Erythroblast (primary cell): ENCODE measurements at places on chromosomes 3 and 15.

- DNase-seq, result no peak
These were observed 39.8 kb downstream of the CGGBP1 start for GRCh38 chr3:88019024-88019423.

DNA sequence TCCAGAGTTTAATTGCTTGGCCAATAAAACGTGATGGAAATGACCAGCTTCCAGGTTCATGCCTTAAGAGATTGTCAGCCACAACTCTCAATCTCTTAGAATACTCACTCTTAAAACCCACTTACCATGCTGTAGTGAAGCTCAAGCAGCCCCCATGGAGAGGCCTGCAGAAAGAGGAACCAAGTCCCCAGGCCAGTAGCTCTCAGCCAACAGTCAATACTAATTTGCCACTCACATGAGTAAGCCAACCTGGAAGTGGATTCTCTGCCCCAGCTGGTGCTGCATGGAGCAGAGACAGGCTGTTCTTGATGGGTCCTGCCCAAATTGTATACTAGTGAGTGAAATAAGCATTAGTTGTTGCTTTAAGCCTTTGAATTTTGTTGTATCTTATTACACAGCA is 155.9 kb downstream of the OXSM start:
- DNase-seq, result no peak

- no peak for DNase-seq
These were observed 228.0 kb downstream of the XXYLT1 start for GRCh38 chr3:195042743-195043606.

- DNase-seq, result no peak
These were observed 9.2 kb downstream of the ERC2 start for GRCh38 chr3:56459104-56459496.

GRCh38 chr3:49790626-49791411 is 4.5 kb upstream of the IP6K1 start:
- no peak for DNase-seq

GRCh38 chr3:108208831-108209230 is 13.4 kb downstream of the IFT57 start:
- no peak for DNase-seq

DNA sequence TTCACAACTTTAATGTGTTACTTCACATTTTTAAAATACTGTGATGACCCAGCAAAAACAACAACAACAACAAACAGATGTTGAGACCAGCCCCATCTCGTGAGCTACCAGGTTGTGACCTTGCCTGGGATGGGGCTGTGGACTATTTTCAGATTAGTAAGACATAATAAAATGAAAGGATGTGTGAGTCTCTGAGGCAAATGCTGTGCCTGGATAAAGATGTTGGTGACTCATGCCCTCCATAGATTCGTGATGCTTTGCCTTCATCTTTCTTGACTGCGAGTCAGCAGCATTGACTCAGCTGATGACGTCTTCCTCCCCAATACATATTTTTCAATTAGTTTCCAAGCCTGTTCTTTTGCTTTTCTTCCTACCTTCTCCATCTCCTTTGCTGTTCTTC is 453.0 kb upstream of the CFAP20DC start:
- no peak for DNase-seq

DNA sequence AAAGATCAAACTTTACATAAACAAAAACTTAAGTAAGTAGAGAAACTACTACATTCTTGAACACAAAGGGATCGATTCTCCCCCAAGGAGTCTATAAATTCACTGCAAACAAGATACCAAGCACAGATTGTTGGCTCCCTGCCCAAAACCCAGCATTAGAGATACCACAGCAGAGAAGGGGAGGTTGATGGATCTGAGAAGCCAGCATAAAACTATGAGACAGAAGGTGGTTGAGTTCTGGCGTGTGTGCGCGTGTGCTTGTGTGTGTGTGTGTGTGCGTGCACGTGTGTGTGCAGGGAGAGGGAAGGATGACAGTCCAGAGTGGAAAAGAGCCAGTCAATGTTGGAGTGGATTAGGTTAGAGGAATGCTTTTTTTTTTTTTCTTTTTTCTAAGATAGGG is 143.2 kb upstream of the PRR20G start:
- no peak for DNase-seq

DNA sequence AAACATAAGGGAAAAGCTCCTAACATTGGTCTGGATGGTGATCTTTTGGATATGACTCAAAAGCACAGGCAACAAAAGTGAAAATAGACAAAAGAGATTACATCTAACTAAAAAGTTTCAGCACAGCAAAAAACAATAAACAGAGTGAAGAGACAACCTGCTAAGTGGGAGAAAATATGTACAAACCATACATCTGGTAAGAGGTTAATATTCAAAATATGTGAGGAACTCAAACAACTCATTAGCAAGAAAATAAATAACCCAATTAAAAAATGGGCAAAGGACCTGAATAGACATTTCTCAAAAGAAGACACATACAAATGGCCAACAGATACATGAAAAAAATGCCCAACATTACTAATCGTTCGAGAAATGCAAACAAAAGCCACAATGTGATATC is 19.0 kb upstream of the NR1I2 start:
- no peak for DNase-seq

GRCh38 chr15:69994429-69995205 is 103.1 kb downstream of the TLE3 start:
- no peak for DNase-seq

GRCh38 chr3:71776538-71776937 is 8.4 kb downstream of the PROK2 start:
- no peak for DNase-seq

DNA sequence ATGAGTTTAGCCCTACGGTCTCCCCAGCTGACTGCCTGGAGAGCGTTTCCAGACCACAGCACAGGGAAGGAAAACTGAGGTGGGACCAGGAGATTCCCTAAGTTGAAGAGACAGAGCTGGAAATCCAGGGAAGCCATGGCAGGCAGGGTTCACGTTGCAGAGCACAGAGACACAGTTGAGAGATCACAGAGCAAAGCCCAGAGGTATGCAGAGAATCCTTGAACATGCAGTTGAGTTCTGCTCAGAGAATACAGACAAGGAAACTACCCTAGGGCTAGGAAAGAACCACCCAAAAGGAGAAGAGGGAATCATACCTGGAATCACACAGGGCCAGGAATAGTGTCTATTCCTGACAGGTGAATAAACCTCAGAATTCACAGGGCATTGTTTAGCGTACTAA is 14.3 kb downstream of the SLC28A1 start:
- DNase-seq, result no peak

DNA sequence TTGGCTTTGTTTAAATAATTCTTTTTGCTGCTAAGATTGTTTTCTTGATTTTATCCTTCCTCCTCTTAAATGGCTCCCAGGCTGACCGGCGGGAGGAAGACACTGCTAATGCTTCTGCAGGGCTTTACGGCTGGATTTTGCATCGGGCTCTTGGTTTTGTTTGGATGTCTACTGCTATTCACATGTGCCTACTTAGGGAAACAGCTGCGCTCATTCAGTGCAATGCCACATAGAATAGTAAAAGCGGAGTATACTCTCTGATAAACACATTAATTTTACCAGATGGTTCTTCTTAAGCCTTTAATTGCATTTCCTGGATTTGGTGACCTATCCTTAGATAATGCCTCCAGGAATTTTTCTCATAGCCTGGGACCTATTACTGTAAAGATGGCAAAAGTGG is 146.6 kb downstream of the THSD4 start:
- DNase-seq, result no peak

DNA sequence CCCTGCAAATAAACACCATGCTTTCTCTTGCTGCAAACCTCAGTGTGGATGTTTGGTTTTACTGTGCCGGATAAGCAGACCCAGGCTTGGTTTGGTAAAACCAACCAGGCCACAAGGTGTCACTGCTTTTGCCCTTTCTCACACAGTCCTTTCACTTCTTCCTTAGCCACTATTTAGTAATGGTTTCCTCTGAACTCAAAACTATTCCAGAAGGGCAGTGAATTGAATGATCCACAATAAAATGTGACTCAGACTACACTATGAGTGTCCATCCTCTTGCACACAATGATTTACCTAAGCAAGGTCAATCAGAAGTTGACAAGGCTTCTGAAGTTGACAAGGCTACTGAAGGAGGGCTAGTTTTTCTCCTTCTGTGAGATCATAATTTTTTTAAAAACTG is 552.4 kb upstream of the CCDC54 start:
- peak; percentile 1 for DNase-seq

- DNase-seq, result peak; percentile 31
These were observed 5.7 kb downstream of the LYSMD2 start for GRCh38 chr15:51731549-51732267.

DNA sequence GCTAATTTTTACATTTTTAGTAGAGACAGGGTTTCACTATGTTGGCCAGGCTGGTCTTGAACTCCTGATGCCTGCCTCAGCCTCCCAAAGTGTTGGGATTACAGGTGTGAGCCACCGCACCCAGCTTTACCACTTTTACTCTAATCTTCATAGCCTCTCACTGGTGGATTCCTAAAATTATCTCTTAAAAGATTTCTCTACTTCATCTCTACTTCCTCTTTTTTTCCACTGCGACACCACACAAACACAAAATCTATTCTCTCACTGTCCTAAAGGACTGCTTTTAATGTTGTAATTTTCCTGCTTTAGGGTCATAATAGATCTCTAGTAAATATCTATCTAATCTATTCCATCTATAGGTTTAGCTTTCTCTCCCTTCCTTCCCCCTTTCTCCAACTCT is 34.0 kb upstream of the TBL1XR1 start:
- DNase-seq, result no peak

GRCh38 chr3:124885466-124886167 is 1.5 kb downstream of the ITGB5 start:
- no peak for DNase-seq

- no peak for DNase-seq
These were observed 24.4 kb upstream of the RAP2B start for GRCh38 chr3:153137626-153138025.

GRCh38 chr15:38220606-38221273 is 31.9 kb upstream of the SPRED1 start:
- DNase-seq, result peak; percentile 85

GRCh38 chr15:64775551-64776401 is at the start of gene RBPMS2:
TSS of gene RBPMS2 (minus strand) at chr15:64775589. CDS start at chr15:64775319, 270 bp downstream.
- no peak for DNase-seq

DNA sequence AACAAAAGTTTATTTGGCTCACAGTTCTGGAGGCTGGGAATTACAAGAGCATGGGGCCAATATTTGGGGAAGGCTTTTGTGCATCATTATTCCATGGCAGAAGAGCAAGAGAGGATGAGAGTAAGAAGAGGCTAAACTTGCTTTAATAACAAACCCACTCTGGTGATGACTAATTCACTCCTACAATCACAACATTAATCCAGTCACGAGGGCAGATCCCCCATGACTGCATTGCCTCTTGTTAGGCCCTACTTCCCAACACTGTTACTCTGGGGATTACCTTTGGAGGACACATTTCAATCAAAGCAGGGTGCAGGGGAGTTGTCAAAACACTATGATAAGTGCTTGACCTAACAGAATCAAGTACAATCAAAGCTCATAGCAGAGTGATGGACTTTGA is 181.7 kb downstream of the BBX start:
- no peak for DNase-seq

GRCh38 chr3:134449951-134450350 is 35.8 kb downstream of the ANAPC13 start:
- DNase-seq, result no peak

DNA sequence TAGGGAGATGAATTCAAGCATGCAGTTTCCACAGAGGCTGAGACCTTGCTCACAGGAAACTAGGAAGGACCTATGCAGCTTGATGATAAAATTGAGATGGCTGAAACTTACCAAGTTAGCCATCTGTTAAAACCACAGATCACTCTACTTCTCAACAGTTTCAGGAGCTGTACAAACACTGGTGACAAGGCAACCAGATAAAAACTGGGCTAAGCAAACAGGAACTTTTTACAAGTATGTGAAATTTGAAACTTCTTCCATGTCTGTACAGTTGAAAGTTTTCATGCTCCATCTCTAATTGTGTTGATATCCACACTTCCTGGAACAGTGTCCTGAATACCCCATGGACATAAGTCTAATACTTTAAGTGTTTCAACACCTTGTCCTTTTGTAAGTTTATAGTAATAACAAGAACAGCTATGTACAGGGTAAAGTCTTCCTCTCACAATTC is 78.2 kb downstream of the FAIM start:
- peak; percentile 7 for DNase-seq

DNA sequence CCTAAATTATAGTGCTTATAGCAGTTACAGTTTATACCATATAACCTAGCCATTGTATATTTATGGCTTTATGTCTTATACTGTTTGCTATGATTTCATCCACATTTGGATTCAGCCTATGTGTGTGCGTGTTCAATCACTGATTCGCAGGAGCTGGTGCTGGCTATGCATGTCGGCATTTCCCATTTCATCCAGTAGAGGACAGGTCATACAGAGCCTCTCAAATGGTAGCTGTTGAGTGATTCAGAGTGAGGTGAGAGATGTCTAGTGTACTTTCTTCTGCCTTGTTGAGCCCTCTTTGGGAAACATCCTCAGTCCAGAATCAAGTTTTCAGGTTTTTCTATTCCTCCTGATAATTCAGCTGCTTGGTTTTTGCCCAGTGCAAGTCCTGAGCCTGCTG is 76.1 kb downstream of the FRMD4B start:
- DNase-seq, result peak; percentile 7

DNA sequence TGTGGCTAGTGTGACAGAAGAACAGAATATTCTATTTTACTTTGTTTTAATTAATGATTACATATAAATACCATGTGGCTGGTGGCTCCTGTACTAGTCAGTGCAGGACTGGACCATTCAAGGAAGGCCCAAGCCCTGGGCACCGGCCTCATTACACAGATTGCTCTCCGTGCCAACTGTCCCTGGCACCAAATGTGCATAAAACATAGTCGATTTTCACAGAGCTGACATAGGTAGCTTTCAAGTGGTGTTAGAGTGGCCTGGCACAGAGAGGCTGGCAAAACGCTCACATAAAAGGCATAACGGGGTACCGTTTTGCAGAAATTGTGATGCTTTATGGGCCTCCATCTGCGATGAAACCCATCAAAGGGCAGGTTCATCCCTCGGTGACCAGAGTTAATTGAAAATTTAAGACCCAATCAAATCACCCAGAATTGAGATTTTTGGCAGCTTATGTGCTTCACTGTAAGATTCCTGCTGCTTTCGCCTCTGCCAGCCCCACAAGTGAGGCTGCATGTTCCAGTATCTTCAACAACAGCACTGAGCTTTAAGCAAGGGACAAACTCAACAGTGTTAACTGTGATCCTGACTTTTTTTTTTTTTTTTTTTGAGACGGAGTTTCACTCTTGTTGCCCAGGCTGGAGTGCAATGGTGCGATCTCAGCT is 25.9 kb downstream of the RFTN1 start:
- DNase-seq, result no peak

GRCh38 chr15:43414196-43414595 is 43.3 kb downstream of the TUBGCP4 start:
- no peak for DNase-seq

DNA sequence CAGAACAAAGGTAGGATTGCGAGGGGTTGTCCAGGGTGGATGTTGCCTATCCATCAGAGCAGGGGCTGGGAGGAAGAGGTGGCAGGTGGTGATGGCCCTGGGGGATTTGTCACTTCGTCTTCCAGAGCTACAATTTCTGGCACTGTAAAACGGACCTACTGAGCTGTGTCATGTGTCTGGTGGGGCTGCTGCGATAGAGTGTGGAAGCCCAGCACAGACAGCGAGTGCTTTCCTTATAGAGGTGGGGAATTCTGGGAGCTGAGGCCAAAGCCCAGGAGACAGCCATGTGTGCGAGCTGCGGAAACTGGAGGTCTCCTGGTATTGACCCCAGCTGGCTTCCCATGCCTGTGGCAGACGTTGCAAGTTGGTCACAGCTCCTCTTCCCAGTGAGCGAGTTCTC is 61.2 kb upstream of the SEC22A start:
- no peak for DNase-seq

- no peak for DNase-seq
These were observed 176.3 kb downstream of the ERC2 start for GRCh38 chr3:56291953-56292352.

GRCh38 chr15:85625166-85625830 is 169.4 kb downstream of the KLHL25 start:
- DNase-seq, result no peak
